ENCODE measurements at places on chromosomes 3 and 15.

- peak; percentile 73 for DNase-seq
Observed at GRCh38 chr3:22106213-22106896, 355.3 kb upstream of the ZNF385D start.

DNA sequence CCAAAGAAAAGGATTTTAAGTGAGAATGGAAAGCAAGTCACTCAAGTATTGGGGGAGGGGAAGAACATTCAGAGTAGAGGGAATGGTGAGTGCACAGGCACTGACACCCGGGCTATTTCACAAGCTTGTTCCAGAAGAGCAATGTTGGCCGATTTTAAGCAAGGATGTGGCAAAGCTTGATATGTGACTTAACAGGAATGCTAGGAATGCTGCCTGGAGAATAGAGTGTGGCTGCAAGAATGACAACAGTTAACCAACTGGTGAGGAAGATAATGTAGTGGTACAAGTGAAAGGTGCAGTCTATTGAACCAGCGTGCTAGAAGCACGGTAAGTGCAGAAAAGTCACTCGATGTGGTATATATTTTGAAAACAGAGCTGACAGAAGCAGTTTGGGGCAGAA, 6.2 kb upstream of the CCDC80 start:
- no peak for DNase-seq

DNA sequence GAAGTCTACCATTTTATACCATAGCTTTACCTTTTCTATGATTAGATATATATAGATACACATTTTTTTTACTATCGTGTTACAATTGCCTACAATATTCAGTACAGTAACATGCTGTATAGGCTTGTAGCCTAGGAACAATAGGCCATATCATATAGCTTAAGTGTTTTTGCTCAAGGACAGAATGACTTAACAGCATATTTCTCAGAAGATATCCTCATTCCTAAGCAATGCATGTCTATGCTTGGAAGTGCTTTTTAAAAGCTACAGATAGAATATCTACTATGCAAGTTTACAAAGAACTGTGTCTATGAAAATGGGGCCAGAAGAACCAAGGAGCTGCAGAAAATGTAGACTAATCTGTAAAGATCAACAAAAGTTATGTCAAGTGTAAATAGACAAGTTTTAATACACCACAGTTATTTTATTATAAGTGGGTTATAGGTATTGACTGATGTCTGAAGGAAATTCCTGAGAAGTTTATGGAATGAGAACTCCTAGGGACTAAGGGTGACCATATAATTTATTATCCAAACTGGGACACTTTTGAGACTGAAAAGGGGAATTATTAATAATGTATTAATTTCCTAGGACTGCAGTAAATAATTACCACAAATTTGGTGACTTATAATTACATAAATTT, 138.7 kb upstream of the TGFBR2 start:
- no peak for DNase-seq

DNA sequence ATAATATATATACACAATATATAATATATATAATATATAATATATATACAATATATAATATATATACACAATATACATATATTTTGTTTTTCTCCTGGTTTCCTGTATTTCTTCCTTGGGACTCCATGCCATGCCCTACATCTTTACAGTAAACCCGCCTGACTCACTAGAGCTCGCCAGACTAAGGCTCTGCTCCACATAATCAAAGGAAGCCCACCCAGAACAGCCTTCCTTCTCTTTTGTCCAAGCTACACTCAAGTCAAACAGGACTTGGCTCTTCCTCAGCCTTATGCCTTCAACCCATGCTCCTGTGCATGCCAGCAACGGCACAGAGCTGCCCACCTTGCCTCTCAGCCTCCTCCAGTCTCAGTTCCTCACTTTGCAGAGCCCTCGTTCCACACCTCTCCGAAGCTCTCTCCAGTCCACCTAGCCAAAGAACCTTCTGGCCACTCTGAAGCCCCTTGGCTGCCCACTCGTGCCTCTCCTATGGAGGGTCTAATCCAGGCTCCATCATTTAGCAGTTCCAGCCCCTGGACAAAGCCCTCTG, 109.1 kb downstream of the RFTN1 start:
- DNase-seq, result no peak

GRCh38 chr3:52022323-52023100, 26.8 kb upstream of the RPL29 start:
- no peak for DNase-seq

DNA sequence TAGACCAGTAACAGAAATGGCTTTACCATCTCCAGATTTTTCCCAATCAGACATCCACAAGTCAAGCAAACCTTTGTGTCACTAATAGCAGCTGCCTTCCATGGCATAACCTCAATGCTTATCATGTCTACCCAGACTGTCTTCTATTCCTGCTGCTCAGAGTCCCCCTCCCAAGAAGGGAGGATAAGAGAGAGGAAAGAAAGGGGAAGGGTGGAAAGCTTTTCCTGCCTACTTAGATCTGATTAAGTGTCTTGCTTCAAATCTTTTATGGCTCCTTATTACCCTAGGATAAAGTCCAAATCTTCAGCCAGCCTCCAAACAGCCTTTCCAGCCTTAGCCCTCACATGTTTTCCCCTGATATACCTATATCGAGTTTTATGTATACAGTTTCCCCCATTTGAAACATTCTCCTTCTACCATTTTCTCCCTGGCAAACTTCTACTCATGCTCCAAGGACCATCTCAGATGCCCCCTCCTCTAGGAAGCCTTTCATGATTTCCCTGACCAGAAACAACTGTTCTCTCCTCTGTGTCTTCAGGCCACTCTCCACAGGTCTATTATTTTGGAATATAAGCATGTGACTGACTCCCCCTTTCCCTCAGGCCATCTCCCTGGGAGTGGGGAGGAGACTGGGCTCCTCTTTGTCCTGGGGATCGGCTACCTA, 7.9 kb upstream of the SSUH2 start:
- DNase-seq, result no peak

DNA sequence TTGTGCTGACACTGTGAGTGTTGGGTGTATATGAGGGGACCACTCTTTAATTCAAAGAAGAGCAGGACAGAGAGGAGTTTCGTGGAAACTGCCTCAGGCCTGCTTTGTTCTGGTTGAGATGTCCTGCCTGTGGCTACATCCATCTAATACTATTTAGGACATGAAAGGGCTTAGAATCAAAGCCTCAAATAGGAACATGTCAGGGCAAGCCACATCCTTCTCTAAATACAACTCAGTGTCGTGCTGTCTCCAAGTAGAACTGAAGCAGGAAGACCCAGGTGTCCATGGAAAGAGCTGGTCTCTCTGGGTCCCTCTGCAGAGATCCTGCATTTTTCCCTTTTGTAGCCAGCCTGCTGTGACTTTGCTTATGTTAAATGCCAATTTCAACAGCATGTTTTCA, 156.2 kb upstream of the UMPS start:
- no peak for DNase-seq

DNA sequence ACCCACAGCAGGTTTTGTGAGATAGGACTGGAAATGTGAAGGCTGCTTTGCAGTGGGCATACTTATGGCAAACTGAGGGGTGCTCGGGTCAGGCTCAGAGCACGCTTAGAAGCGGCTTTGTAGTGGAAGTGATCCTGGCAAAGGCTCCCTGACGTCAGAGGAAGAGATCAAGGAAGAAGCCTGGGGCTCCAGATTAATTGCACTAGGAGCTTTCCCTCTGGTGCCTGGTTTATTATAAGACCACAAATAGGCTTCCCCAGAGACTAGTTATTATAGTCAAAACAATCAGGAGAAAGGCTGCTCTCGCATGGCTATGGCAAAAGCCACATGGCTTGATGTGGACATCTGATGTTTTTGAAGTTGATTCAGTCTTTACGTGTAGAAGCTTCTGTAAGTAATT, 515.1 kb downstream of the GABRG3 start:
- no peak for DNase-seq

- no peak for DNase-seq
Observed at GRCh38 chr3:30551927-30552326, 54.5 kb upstream of the TGFBR2 start.

DNA sequence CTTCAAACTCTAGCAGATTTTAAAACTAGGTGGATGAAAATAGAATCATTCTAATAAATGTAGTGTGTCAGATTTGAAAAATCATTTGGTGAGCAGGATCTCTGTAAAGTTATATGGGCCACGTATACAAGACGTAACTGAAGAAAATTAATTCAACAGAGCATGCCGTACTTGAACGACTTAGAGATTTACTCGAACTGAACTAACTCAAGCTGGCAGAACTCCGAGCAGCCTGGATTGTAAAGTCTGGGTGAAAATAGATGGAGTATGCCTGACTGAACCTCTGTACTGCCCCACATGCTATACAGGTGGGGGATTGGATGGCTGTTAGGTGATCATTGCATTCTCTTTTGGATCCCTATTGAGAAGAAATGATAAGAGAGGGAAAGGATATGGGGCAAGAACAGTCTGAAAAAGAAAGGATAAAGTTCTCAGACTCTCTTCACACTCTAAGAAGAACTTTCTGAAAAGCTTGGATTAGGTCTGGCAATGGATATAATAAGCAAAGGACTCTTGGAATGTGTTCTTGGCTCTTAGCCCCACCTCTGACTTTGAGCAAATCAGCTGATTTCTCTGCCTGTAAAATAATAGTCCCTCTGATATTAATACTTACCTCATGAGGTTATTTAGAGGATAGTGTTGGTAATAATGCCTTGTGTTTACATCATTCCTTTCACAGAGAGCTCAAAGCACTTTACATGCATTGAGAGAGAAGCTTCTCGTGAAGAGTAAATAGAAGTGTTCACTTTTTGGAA, 147.5 kb downstream of the FILIP1L start:
- no peak for DNase-seq

GRCh38 chr3:162130582-162130981, 634.0 kb downstream of the OTOL1 start:
- DNase-seq, result no peak

DNA sequence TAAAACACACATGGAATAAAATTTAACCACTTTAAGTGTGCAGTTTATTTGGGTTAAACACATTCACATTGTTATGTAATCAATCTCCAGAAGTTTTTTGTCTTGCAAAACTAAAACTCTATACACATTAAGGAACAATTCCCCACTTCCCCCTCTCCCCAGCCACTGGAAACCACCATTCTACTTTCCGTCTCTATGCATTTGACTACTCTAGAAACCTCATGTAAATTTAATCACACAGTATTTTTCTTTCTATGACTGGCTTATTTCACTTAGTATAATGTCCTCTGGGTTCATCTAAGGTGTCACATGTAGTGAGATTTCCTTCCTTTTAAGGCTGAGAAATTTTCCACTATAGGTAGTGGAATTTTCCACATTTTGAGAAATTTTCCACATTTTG, 568.7 kb upstream of the UBE2E2 start:
- DNase-seq, result no peak

- no peak for DNase-seq
Observed at GRCh38 chr3:29430558-29430971, 149.7 kb downstream of the RBMS3 start.

DNA sequence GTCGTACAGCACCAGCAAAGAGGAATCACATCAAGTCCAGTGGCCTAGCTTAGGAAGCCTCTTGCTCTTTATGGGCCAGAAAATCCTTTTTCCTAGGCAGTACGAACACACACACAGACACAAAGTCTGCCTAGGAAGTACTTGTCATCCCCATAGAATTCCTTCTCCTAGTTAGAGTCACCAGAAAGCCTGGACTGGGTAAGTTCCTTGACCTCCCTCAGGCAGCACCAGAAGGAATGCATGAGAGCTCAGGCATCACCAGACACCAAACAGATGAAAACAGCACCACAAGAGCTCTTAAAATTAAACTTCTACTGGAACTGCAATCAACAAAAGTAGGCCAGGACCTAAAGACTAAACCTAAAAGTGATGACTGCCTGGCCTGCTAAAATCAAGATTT, 192.9 kb upstream of the CCDC54 start:
- DNase-seq, result no peak

DNA sequence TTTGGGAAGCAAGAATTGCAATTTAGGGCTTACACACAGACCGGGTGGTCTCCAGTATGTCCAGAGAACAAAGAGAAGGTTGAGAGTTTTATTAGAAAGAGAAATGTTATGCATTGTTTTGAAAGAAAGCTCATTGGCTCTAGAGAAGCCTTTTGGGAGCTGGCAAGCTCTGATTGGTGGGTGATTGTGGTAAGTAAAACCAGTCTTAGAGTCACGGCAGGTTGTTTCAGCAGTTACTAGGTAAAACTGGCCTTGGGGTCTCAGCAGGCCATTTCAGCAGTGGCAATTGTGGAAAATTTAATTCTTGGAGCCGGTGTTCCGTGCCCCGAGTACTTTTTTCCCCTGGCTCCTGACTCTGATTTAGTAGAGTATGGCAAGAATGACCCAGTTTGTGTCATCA, 78.1 kb downstream of the MRPL46 start:
- no peak for DNase-seq

- no peak for DNase-seq
Observed at GRCh38 chr3:16142350-16143025, 32.0 kb upstream of the GALNT15 start.

GRCh38 chr3:141387516-141387915, 19.2 kb downstream of the ZBTB38 start:
- no peak for DNase-seq

- no peak for DNase-seq
Observed at GRCh38 chr3:154022606-154023005, 98.6 kb upstream of the ARHGEF26 start.

DNA sequence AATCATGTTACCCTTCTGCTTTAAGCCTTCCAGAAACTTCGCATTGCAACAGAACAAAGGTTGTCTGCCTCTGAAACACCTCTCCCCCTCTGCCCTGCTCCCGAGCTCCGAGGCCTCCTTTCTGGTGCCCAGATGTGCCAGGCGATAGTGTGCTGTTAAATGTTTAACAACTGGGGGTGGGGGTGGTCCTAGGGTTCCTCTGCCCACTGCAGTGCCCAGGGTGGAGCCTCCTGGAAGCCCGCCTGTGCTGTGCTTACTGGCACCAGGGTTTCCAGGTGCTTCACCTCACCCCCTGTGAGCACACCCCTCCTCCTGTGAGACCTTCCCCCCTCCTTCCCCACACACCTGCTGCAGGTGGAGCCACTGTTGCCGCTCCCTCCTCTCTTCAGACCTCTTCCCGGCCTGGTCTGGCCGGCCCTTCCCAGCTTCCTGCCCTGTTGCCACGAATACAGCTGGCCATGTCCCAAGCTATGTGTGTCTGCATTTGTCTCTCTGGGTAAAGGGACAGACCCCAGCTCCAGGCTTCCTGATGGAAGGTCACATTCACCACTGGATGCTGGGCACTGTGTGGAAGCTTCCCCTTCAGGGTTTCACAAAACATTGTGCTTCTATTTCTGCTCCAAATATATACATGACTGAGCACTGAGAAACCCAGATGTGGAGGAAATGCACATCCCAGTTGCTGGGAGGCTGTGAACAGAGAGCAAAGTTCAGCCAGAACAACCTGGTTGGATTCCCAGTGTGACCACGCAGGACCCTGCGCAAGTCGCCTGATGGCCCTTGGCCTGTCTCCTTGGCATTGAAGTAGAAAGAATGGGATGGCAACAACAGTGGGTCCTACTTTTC, 37.2 kb downstream of the MGLL start:
- DNase-seq, result no peak

- DNase-seq, result no peak
Observed at GRCh38 chr3:81851176-81851575, 89.7 kb upstream of the GBE1 start.

Measured in LNCaP clone FGC (cell line).